ENCODE measurements at places on chromosomes 3 and 15.
A peak's percentile ranks its signal among the peaks of the same experiment; 100 is the strongest.

GRCh38 chr15:88844749-88845386, 41.6 kb downstream of the ACAN start:
- no peak for DNase-seq

DNA sequence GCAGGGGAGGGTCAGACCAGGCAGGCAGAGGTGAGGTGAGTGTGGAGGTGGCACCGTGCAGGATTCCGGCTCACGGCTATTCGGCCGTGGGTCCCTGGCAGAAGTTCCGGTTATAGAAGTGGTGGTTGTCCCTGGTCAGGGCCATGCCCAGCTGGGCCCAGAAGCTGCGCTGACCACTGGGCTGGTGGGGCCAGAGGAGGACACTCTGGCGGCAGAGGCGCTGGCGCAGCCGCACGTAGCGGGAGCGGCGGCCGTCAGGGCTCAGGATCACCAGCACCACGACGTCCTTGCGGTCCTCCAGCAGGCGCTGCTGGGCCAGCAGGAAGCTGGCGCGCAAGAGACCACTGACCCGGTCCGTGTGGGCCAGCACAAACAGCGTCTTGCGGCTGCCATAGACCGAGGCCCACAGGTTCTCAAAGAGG, 4.3 kb downstream of the TLR9 start:
- no peak for DNase-seq

DNA sequence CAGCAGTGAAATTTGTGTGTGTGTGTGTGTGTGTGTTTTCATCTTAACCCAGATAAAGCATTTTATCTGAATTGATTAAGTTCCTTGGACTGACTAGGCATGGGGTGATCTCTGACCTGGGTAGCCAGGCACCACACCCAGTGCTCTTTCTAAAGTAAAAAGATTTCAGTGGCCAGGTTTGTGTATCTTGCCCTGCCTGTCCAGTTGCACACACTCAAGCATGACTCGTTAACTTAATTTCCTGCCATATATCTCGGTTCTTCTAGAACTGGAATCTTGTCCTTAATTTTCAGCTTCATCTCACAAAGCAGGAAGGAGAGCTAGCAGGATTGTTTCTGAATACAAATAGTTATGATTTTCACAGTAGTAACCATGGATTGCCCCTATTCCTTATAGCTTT, 17.0 kb downstream of the TM4SF18 start:
- DNase-seq = no peak

- DNase-seq = peak; percentile 26
These were observed 3.3 kb downstream of the GABRG3 start for GRCh38 chr15:26974120-26974780.

DNA sequence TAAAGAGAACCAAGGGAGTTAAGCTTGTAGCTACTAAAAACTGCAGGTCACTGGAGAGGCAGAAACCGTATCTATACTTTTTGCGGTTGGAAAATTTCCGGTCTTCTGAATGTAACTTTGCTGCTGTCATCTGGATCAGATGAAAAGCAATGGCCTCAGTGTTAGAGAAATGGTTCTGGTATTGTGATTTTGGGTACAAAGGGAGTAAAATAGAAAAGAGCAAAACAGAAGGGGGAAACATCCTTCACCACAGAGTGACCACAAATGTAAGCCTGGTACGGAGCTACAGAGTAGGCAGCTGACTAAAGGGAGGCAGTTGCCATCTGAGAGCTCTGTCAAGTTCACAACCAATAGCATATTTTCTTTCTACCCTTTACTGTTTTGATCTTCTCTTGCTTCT, 5.6 kb downstream of the CD96 start:
- no peak for DNase-seq
